ENCODE measurements at places on chromosomes 1 and 21.
A peak's percentile ranks its signal among the peaks of the same experiment; 100 is the strongest.

DNA sequence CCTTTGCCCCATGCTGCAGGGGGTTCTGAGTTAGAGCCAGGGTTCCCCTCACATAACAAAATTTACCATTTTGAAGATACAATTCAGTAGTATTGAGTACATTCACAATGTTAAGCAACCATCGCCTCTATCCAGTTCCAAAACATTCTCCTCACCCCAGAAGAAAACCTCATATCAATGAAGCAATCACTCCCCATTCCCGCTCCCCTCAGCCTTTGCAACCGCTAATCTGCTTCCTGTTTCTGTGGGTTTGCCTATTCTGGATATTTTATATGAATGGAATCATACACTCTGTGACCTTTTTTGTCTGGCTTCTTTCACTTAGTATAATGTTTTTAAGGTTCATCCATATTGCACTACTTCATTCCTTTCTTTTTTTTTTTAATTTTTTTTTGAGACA lies 32.9 kb downstream of the SERINC2 start:
- DNase-seq, result no peak

- DNase-seq, result peak; percentile 96
These were observed 4.5 kb downstream of the TMEM125 start for GRCh38 chr1:43274125-43274803.

- peak; percentile 49 for DNase-seq
These were observed 1.7 kb downstream of the MCL1 start for GRCh38 chr1:150577557-150578271.

GRCh38 chr1:199273837-199274379 lies 635.1 kb downstream of the PTPRC start:
- peak; percentile 82 for DNase-seq

GRCh38 chr1:234970731-234971476 lies 157.7 kb downstream of the TOMM20 start:
- peak; percentile 72 for DNase-seq

GRCh38 chr1:37866491-37866890 lies 7.1 kb upstream of the MTF1 start:
- DNase-seq, result no peak

DNA sequence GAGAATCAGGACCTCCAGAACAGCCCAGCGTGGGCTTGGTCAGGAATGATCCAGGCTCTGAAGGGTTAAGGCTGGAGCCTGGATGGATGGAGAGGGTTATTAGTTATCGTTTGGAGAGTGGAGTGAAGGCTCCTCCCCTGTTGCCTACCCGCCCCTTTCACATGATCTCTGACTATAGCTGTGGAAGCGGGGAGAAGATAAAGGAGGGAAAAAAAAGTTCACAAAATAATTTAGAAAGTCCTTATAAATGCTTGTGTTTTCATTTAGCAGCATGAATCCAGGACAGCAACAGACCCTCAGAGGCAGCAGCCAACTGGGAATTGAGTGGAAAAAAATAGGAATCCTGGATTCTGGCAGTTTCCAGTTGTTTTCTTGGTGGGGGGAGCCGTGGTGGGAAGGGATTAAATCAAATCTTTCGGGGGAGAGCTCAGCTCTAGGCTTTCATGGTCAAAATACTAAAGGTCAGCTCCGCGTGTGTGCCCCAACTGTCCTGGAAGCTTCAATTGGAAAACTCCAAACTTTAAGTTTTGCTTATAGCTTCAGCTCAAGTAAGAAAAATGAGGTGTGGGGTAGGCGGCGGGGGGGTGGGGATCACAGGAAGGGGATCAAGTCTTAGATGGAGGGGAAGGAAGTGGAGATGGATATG lies 595 bp upstream of the DDR2 start:
- DNase-seq, result no peak

DNA sequence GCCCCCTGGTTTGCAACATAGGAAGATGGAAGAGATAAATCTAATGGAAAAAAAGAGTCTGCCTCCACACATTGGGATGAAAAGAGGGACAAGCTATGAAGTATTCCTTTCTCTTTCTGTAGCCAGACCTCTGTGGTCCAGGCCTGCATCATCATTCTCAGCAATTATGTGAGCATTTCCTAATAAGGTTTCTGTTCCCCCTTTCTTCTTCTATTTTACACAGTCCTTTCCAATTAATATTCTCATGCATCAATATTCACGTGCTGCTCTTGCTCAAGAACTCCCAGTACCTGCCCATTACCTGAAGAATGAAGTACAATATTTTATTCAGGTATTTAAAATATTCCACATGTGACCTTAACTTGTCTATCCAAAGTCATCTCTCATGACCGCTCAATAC lies 8.2 kb upstream of the SLC30A1 start:
- DNase-seq, result no peak

GRCh38 chr1:158149175-158149574 lies 31.5 kb upstream of the CD1D start:
- DNase-seq, result peak; percentile 30

DNA sequence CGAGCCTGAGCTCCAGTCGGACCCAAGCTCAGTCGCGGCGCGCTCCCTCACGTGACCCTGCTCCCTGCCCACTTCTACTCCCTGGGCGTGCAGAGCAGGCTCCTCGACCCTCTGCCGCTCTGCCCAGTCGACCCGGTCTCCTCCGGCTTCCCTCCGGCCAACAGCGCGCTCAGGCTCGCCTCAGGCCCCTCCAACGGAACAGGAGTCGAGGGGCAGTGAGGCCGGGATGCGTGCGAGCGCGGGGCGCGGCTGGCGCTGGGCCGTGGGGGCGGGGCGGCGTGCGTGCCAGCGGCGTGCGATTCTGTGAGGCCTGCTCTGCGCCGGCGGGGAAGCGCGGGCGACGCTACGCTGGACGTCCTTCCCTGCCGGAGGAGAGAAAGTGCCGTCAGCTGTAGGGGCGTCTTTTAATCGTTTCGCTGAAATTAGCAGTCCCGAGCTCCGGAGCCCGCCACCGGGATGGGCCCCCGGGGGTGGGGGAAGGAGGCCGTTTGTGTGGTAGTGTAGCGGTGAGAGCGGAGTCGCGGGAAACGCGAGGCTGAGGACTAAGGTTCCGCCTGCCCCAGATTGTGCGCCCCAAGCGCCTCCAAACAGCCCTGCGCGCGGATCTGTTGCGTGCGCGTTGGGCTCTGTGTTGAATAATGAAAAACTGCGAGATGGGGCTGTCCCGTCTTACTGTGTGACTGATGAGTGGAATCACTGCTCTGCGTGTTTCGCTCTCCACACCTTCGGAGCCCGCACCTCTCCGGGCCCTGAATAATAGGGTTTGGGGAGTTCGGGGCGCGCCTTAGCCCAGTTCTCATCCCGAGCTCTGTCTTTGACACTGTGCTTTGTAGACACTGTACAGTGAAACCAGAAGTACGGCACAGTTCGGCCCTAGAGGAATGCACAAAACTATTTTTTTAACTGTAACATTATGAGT lies at the start of gene ACBD6:
ACBD6 (minus strand) TSS at position 217 of the 919 bp plus-strand sequence. CDS start 311 bp downstream, outside the sequence.
- DNase-seq, result peak; percentile 96

GRCh38 chr1:26478159-26478558 lies 5.9 kb downstream of the HMGN2 start:
- no peak for DNase-seq

DNA sequence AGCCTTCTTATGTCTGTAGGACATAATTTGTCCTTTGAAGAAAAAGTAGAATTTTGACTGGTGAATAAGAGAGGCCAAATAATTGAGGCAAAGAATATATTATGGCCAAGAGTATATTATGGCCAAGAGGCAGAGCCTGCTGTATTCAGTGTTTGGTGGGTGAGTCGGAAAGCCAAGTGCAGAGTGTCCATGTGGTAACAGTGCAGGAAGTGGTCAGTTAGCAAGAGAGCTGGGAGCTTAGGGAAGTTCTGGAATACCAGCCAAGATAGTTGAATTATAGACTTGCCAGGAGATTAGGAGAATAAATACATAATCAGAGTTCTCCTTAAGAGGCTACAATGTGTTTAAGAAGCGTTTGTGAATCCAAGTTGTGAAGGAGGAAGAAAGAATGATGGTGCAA lies 131.5 kb upstream of the LMO4 start:
- DNase-seq, result no peak

GRCh38 chr1:226349801-226350518 lies 41.0 kb upstream of the LIN9 start:
- DNase-seq, result no peak

DNA sequence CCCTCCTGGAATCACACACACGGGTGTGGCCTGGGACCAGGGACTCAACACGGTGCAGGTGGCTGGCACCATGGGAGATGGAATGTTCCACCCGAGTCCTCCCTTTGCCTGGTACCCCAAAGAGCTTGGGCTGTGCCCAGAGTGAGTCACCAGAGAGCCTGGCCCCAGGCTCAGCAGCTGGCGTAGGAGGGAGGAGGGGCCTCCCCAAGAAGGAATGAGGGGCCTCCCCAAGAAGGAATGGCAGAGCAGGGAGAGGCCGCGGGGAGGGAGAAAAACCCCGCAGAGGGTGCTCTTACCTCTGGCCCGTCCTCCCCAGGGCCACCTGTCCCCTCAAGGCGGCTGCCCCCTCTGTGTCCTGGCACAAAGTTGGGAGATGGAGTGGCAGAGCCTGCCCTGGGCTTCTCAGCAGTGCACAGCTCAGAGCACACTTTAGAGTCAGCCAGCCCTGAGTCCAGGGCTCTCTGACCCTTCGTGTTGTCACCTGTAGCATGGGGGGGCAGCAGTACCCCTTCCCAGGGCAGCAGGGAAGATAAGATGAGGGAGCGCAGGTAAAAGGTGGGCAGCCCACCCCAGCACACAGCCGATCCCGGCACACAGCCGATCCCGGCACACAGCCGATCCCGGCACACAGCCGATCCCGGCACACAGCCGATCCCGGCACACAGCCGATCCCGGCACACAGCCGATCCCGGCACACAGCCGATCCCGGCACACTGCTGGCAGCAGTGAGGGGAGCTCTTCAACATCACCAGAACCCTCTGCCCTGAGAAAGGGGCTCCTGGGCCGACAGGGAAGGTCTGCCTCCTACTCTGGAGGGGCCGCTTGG lies 20.2 kb upstream of the KCNAB2 start:
- DNase-seq, result peak; percentile 75

GRCh38 chr21:37207441-37208009 lies 59.6 kb downstream of the VPS26C start:
- peak; percentile 44 for DNase-seq

- no peak for DNase-seq
These were observed 8.0 kb upstream of the B4GALT3 start for GRCh38 chr1:161185282-161185682.

DNA sequence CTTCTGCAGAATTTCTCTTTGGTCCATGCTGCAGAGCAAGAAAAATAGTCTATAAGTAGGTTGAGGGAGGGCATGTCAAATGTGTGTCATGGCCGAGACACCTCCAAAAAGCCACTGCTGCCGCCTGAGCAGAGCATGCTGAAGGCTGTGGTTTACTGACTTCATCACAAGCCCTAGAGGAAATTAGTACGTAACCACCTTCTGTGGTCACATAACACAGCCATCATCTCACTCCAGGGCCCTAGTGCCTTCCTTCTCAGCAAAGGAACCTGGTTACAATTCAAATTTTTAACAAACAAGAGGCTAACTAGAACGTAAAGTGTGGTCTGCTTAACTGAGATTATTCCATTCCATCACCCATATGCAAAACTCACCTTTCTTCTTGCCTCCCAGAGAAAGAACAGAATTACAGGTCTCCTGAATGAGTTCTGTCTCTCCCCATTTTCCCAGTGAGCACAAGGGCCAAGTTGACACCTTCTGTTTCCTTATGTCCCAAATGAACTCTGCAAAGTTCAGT lies at the start of gene PTPN22:
PTPN22 (minus strand) TSS at position 116 of the 517 bp plus-strand sequence.
- no peak for DNase-seq

DNA sequence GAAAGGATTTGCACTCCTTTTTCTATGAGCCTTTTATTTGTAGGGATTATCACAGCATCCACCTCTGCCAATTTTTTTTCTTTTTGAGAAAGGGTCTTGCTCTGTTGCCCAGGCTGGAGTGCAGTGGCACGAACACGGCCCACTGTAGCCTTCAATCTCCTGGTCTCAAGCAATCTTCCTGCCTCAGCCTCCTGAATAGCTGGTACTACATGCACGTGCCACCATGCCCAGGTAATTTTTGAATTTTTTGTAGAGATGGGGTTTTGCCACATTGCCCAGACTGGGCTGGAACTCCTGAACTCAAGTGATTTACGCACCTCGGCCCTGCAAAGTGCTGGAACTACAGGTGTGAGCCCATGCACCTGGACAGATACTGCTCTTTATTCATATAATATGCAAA lies 2.1 kb downstream of the SAMSN1 start:
- DNase-seq, result no peak

DNA sequence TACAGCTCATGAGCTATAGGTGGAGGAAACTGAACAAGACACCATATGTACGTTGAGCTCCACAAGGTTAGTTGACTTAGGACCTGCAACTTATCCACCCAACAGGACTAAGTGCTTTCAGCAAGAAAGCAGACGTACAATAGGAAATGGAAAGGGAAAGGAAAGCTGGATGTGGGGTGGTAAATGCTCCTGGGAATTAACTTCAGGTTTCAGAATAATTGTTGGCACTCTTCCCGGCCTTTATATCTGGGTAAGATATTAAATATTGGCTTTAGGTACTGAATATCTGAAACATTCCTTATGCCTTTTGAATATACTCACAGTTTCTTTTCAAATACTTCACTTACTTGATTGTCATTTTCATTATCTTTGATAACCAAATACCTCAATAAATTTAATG lies 36.3 kb downstream of the GLMN start:
- no peak for DNase-seq

- DNase-seq, result no peak
These were observed 12.4 kb upstream of the CREG1 start for GRCh38 chr1:167565922-167566321.

All from DMS53 (cell line).